ENCODE measurements at places on chromosomes 3 and 15. TPM values are rescaled to one million over a fixed set of nuclear protein-coding genes. Genes with fewer than 3 reads are reported as not detected.

The ATRIP gene
- total RNA-seq, result 3.2 TPM

The TMEM158 gene
- total RNA-seq, result 2.3 TPM

The CHDH gene
- total RNA-seq, result 48.6 TPM

The MUC20 gene
- 58.1 TPM for total RNA-seq

DNA sequence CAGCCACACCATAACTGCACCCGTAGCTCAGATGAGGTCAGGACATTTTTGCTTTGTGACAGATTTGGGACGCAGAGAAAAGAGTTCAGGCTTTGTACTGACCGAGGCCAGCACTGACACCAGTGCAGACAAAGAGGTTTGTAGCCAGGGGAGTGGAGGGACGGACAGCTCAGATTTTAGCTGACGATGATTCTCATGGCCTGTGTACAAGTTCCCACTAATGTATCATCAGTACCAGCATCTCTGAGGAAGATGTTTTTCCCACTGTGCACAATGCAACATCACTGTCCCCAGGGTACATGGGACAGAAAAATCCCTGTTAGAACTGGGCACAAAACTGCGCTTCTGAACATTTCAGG, 112.7 kb downstream of the SLCO3A1 start:
- DNase-seq, result no peak

- DNase-seq, result no peak
These were observed 95.6 kb downstream of the SCAPER start for GRCh38 chr15:76809412-76810103.

DNA sequence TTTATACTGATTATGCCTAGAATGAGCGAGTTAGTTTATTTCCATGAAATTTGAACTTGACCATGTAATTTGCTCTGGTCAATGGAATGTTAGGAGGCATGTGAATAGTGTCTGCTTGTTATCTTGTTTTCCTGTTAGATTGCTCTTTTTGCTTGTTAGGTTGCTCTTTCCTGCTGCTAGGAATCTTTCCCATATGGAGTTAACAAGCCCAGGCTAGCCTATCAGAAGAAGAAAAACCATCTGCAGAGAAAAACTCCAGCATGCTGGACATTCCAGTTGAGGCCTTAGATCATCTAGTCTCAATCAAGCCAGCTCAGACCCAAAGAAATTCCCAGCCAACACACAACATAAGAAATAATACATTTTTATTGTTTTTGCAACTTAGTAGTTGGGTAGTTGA, 470.2 kb upstream of the AGTR1 start:
- DNase-seq, result no peak

DNA sequence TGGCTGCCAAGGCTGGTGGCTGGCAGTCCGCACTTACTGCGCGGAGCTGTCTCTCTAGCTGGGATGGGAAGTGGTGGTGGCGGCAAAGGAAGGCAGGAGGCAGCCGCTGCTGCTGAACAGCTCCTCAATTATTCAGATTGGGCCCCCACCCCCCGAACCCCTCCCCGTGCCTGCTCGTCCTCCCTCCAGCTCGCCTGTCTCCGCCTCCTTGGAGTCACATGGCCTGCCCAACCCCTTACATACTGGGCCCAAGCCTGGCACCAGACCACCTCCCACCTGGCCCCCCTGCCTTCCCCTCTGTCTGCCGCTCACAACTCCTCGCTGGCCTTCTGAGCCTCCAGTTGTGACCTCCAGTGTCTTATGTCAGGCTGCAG, at the start of gene SLC7A14:
Gene SLC7A14, minus strand, starts transcription at position 139 of the 374 bp plus-strand sequence. CDS start 59,139 bp downstream, outside the sequence.
- DNase-seq, result no peak

- no peak for DNase-seq
These were observed 305.8 kb upstream of the TPM1 start for GRCh38 chr15:62736756-62737155.

DNA sequence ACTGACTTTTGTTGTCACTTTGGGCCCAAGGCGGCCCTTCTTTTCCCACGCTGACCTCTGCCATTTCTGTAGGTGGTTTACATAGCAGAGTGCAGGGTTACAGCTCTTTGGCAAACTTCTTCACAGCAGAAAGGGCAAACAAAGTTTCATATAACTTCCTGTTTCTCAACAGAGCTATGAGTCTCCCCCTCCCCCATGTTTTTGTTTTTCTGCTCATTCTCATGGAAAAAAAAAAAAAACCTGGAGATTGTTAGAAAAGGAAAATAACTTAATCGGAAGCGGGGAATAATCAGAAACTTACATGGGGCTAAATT, 342.0 kb upstream of the NR2F2 start:
- DNase-seq, result no peak

- peak; percentile 55 for DNase-seq
These were observed 11.8 kb upstream of the HES1 start for GRCh38 chr3:194124193-194124592.

GRCh38 chr3:62065985-62066693, 307.2 kb downstream of the FEZF2 start:
- DNase-seq, result no peak

GRCh38 chr3:124201786-124202185, 209.9 kb upstream of the ROPN1 start:
- peak; percentile 20 for DNase-seq

GRCh38 chr3:58580826-58581327, 3.7 kb upstream of the FAM107A start:
- DNase-seq, result no peak

GRCh38 chr3:58163234-58163633, 47.5 kb downstream of the DNASE1L3 start:
- DNase-seq, result no peak

DNA sequence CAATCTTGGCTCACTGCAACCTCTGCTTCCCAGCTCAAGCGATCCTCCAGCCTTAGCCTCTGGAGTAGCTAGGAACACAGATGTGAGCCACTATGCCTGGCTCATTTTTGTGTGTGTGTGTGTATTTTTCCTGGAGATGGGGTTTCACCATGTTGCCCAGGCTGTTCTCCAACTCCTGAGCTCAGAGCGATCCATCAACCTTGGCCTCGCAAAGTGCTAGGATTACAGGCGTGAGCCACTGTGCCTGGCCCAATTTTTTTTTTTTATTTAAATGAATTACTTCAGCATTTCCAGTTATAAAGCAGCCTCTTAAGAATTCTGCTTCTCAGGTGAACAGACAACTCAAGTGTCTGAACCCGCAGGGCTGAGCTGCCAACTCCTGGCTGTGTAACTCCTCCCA, 20.1 kb upstream of the ST3GAL6 start:
- DNase-seq, result no peak

- DNase-seq, result no peak
These were observed 452 bp upstream of the SV2B start for GRCh38 chr15:91099616-91099994.

Data from colonic mucosa (tissue), 4 donors.